ENCODE measurements at places on chromosomes 13 and 19.

GRCh38 chr19:32172566-32173160 is 172.7 kb upstream of the ZNF507 start:
- no peak for DNase-seq

DNA sequence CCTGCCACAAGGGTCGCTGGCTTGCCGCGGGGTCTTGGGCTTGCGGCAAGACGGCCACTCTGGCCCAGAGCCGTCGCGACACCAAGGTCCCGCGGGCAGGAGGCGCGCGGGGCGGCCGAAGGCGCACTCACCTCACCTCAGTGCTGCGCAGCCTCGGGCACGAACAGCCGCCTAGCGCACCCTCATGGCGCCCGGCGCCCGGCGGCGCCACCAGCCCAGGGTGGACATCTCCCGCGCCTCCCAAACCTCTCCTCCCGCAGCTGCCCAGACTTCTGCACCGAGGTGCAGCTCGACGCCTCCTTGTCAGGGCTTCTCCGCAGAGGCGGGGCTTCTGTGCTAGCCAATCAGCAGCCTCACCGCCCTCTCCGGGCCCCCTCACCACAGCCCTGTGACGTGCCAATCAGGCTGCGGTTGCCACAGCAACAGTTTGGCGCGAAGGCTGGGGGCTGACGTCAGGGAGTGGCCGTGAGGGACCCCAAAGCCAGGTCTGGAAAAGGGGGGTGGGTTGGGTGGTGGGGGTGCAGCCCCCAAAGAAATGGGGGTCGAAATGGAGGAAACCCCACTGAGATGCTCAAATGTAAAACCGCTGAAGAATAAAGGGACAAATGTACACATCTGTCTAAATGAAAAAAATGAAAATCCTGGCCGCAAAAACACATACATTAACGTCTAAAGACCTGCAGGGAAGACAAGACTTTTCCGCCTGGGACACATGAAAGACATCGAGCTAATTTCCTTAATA is at the start of the genes PEG3 and ZIM2:
TSS of gene PEG3 (minus strand) at position 276 of the 742 bp plus-strand sequence. CDS start 16,071 bp downstream, outside the sequence.
TSS of gene ZIM2 (minus strand) at position 276 of the 742 bp plus-strand sequence. CDS start 16,449 bp downstream, outside the sequence.
- DNase-seq = no peak

DNA sequence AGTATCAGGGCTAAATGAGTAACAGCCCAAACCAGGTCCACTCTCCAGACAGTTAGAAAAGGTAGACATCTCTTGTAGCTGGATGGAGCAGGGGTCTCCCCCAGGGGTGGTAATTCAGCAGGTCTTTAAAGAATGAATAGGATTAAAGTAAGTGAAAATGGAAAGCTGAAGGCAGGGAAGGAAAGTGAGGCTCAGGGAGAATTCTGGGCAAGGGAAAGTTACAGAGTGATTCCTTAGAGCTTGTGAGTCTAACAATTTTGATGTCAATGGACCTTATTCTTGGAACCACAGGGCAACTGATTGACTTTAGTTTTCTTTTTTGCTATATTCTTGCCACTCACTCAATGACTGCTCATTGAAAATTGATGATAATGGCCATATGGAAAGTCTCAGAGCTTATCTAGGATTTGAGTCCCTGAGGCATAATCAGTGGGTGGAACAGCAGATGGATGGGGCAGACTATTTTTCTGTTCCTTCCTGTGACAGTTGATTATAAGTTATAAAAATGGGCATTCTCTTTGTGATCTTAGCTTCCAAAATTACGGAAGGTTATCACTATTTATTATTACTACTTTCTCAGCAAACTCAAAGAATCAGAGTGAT is 76.9 kb downstream of the LRCH1 start:
- no peak for DNase-seq

GRCh38 chr19:5624018-5624663 is 1.3 kb downstream of the SAFB start:
- DNase-seq = no peak
